Hypothalamus (tissue), 51 donors: ENCODE measurements at places on chromosomes 5 and 9.

- DNase-seq: no peak
Measured at GRCh38 chr9:85940275-85940831, 593 bp upstream of the NAA35 start.

DNA sequence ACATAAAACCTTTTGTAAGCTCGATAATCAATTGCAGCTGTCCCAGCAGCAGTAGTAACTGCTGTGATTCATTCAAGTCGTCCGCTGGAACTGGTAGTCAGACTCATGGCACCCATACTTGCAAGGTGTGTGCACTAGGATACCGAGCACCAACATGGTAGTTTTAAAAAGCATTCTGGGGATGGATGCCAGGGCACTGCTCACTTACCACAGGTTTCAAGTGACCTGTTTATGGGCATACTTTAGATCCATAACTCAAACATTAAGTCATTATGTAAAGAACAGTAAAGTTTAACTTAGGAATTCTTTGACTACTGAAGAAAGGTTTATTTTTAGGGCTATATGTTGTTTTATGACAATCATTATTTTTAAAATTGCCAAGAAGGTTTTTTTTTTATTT, 2277.6 kb downstream of the MAT2B start:
- no peak for DNase-seq

DNA sequence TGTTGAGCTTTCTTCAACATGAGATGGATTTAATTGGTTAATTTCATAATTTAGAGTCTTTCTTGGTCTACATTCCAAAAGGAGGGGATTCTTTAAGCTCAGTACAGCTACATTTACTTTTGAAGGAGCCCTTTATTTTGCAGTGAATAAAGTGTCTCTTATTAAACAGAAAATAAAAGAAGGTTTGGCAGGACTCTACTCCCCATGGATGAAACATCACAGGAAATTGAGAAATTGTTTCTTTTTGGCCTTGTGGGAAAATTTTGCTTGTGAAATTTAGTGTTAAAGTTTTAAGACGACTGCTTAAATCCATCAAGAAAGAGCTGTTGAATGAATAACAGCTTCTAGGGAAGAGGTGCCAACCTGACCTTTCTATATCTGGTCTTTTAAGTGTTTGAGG, 187.7 kb downstream of the NTRK2 start:
- DNase-seq: no peak

GRCh38 chr5:6606884-6607558, 25.8 kb downstream of the NSUN2 start:
- DNase-seq: no peak

- no peak for DNase-seq
Measured at GRCh38 chr5:154147666-154148065, 42.9 kb upstream of the GALNT10 start.

DNA sequence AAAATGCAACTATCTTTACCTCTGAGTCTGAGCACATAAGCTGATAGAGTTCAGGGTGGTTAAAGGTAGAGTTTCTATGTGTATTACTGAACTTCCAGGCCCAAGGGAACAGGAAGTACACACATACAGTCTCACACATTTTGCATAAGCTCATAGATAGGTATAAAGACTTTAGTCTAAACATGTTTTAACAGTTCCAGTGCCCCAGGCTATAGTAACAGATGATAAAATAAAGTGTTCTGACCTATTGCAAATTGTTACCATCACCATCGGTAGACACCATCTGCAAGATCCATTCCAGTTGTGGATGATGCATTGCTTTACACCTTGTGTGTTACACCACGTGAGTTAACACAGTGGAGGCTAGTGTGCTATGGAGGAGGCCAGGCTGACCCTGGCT, 95.8 kb downstream of the TMEM174 start:
- no peak for DNase-seq

GRCh38 chr5:113757508-113757907, 244.0 kb downstream of the YTHDC2 start:
- no peak for DNase-seq

DNA sequence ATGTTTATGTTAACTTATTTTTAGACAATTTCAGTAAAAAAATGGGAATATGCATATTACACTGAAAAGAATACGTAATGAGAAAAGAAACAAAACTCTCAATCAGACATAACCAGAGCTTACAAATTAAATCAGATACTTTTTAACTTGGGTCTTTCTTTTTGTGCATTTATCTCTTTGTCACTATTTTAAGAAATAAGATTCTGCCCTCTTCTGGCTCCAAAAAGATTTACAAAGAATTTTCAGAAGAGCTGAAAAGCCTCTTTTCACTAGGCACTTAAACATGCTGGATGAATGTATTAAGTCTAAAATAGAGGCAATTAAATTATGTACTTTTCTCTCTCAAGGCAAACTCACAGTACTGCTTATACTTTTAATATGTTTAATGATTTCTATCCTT, 55.5 kb downstream of the CEP120 start:
- DNase-seq: no peak

DNA sequence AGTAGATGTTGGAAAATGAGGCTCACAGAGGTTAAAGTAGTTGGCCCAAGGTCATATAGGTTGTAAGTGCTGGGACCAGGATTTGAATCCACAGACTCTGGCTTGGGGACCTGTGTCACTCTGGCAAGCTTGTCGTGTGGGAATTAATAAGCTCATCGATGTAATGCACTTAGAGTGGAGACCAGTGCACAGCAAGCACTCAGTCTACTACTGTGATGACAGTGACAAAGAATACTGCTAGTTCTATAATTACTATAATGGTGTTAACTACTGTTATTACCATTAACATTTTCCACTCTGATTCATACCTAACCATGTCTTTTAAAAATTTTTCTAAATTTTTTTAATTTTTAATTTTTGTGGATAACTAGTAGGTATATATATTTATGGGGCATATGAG, 12.8 kb downstream of the PAM start:
- DNase-seq: no peak

DNA sequence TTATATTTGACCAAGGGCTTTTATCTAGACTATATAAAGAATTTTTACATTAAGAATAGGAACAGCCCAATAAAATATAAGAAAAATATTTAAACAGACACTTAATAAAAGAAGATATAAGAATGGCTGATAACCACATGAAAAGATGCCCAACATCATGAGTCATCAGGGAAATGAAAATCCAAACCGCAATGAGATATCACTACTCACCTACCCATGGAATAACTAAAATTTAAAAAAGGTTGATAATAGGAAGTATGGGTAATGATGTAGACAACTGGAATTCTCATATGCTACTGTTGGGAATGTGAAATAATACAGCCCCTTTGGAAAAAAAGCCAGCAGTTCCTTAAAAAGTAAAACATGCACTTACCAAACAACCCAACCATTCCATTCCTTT, 206.9 kb upstream of the PCSK5 start:
- DNase-seq: no peak

DNA sequence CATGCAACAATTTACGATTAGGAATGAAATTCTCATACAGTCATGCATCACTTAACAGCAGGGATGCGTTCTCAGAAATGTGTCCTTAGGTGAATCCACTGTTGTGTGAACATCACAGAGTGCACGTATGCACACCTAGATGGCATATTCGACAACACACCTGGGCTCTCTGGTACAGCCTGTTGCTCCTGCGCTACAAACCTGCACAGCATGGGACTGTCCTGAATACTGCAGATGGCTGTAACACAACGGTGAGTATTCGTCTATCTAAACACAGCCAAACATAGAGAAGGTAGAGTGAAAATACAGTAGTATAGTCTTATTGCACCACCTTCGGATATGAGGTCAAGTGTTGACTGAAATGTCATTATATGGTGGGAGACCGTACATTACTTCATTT, 44.0 kb upstream of the LCP2 start:
- DNase-seq: no peak
